ENCODE measurements at places on chromosomes 16 and 17.

DNA sequence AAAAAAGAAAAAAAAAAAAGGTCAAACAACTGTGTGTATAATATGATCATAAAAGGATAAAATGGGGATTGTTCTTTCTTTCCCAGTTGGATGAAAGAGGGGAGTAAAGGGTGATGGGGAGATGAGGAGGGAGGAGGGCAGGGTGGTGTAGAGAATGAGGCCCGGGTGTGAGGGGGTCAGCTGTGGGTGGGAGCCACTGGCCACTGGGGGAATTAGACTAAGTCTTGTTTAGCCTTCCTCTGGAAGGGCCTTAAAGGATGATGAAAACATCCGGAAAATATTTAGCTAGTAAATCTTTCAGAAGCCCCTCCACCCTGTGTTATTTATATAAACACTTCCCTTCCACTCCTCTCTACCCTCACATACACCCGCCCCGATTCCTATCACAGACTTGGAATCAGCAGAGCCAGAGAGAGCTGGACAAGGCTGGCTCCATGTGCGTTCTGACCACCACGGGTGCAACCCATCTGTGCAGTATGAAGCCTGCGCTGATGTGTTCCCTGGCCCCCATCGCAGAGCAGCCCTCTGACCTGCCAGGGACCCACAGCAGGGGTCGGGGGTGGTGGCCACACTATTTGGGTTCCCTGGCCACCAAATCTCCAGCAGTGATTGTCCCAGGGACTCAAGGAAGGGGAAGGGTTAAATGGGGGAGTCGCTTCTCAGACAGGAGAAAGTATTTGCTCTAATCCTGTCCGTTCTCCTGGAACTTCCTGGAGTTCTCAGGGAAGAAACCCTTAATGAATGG is 72.7 kb downstream of the GAS7 start:
- no peak for DNase-seq

- DNase-seq, result no peak
These were observed 52.5 kb downstream of the TMEM114 start for GRCh38 chr16:8537691-8538342.

DNA sequence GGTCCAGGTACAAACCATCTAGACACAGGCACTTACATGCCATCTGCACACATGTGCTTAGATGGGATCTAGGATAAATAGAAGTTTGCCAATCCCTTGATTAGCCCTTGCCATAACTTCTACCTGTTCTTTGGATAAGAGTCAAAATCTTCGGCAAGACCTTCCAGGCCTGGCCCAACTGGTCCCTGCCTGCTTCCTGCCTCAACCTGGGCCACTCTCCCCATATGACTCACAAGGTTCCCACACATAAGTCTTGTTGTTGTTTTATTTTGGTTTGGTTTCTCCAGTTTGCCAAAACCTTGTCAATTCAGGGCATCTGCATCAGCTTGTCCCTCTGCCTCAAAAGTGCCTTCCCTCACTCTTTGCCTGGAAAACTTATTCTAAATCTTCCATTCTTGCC is 95.3 kb upstream of the XYLT1 start:
- DNase-seq, result no peak

DNA sequence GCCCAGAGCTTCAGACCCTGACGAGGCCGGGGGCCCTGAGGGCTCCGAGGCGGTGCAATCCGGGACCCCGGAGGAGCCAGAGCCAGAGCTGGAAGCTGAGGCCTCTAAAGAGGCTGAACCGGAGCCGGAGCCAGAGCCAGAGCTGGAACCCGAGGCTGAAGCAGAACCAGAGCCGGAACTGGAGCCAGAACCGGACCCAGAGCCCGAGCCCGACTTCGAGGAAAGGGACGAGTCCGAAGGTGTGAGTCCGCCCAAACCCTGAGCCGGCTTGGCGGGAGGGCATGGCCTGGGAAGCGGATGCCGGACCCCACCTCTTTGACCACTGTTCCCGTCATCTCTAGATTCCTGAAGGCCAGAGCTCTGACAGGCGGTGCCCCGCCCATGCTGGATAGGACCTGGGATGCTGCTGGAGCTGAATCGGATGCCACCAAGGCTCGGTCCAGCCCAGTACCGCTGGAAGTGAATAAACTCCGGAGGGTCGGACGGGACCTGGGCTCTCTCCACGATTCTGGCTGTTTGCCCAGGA is 4.4 kb downstream of the NOL3 start:
- no peak for DNase-seq

DNA sequence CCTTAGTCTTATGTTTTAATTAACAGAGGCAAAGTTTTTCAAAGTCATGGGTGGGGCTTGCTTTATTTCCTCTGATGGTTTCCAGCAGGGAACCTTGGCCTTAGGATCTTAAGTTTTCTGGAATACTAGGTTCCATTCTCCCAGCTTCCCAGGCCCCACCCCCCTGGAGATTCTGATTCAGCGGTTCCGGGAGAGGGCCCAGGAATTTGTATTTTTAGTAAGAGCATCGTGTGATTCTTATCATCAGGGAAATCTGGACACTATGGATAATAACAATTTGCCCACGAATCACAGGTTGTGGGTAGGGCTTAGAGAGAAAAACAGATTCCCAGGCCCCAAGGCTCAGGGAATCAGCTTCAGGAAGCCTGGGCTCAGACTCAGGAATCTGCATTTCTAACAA is 263.6 kb downstream of the NTN1 start:
- DNase-seq, result no peak

- no peak for DNase-seq
These were observed 6.0 kb upstream of the CHD3 start for GRCh38 chr17:7882629-7883028.

GRCh38 chr16:58809213-58809612 is 75.1 kb upstream of the GOT2 start:
- no peak for DNase-seq

Data from myocyte (in vitro differentiated cells).